ENCODE measurements at places on chromosomes 16 and 17. TPM values are rescaled to one million over a fixed set of nuclear protein-coding genes. Genes with fewer than 3 reads are reported as not detected.

RAB26 gene
- total RNA-seq: not detected

C17orf107 gene
- 3.0 TPM for total RNA-seq

SP6 gene
- total RNA-seq: 1.9 TPM

HSF5 gene
- total RNA-seq: 0.06 TPM

LDHD gene
- 10.2 TPM for total RNA-seq

Data from mesenteric fat pad (tissue), 1 donor.